NCI-H1694 treated with DMSO at 0.1 percent for 48 hours (cell line): ENCODE measurements at places on chromosomes 12 and 14.

- DNase-seq: no peak
Observed at GRCh38 chr12:1197264-1198018, 206.4 kb downstream of the ERC1 start.

DNA sequence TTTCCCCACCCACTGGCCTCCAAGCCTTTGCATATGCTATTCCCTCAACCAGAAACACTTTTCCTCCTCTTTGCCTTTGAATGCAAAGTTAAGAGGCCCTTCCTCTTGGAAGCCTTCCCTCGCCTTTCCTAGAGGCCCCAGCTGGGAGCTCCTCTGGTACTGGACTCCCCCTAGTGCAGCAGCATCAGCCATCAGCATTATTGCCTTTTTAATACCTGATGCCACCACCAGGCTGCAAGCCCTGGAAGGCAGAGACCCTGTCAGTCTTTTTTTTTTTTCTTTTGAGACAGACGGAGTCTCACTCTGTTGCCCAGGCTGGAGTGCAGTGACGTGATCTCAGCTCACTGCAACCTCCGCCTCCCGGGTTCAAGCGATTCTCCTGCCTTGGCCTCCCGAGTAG, 19.1 kb upstream of the PLA2G1B start:
- DNase-seq: no peak

DNA sequence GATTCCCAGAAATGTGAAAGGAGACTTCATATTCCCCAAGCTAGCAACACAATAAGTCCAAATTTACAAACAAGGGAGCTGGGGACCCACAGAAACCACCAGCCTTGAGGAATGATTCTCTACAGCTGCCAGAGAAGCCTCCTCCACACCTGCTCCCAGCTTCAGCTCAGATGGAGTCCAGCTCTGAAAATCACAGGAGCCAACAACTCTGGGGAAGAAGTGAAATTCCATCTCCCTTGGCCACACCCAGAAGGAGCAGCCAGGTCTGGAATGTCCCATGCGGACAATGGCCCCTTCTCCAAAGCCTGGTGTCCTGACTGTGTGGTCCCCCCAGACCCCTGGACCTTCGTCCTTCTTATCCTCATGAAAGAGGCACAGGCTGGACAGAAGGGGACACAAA, 45.4 kb downstream of the SYNE3 start:
- DNase-seq: no peak

DNA sequence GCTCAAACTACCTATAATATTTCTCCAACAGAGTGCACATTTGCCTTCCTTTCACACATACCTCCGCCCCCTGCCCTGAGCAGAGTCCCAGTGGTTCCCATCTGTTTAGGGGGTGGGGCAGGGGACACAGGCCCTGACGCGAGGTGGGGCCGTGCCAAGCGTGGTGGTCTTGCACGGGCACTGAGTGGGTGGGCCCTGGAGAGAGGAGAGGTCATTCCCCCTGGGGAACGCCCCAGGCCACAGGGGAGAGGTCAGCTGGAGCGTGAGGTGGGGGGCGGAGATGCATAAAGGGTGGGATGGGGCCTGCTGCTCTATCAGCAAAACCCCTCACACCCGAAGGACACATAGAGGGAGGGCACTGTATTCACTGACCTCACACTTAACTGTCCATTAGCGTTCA, 441.9 kb downstream of the TMEM121 start:
- no peak for DNase-seq

GRCh38 chr14:49405291-49405690, 180.9 kb downstream of the RPS29 start:
- no peak for DNase-seq

- no peak for DNase-seq
Observed at GRCh38 chr12:101117842-101118241, 92.2 kb downstream of the SLC5A8 start.

DNA sequence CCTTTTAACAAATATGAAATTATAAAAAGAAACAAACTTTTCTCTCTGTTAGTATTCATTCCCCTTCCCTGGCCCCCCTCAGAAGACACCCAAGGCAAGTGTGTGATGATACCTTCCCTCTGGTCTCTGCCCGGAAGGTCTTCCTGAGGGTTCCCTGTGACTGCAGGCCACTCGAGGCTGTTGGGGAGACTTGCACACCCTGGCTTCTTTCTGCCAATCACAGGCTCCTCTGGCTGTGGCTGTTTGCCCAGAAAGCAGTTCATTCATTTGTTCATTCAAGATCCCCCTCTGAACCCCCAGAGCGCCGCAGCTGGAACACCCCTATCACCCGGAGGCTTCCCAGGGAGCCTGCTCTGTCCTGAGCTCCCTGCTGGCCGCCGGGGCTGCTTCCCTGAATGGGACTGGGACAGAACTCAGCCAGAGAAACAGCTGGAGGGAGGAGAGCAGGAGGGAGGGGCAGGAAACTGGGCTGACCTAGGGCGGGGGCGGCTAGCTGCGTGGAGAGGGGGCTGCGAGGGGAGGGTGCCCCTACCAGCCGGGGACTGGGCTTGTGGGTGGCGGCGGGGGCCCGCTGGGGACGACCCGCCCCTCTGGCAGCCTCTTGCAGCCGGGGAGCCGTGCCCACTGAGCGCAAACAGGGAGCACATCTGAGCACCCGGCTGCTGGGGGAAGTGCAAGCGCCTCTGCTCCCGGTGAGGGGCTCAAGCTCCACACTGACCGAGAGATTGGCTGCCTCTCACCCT, at the start of gene CMKLR1:
Gene CMKLR1 (minus strand): TSS at position 397 of the 743 bp plus-strand sequence. CDS start 45,720 bp downstream, outside the sequence.
- DNase-seq: no peak

- DNase-seq: no peak
Observed at GRCh38 chr12:76717314-76717713, 46.6 kb upstream of the ZDHHC17 start.

GRCh38 chr14:52349731-52350130, 35.6 kb downstream of the PTGER2 start:
- no peak for DNase-seq

- no peak for DNase-seq
Observed at GRCh38 chr12:97387844-97388243, 74.8 kb upstream of the RMST start.
